Retina (tissue), 1 donor: ENCODE measurements at places on chromosomes 1 and 21.
A peak's percentile ranks its signal among the peaks of the same experiment; 100 is the strongest.

DNA sequence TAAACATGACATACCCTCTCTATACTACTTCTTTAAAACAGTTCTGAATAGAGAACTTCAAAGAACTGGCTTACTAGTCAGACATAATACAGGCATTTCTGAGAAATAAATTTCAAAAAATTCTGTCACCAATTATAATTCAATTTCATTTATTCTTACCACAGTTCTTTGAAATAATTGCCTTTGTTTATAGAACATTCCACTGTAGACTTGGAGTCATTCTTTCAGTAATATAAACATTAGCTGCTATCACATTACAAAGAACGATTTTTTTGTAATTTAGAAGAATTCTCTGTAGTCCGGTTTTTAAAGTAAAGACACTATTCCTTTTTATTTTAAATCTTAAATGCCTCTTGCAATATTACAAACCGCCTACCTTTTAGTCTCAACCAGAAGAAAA is 146.4 kb upstream of the COL11A1 start:
- DNase-seq, result no peak

- DNase-seq, result peak; percentile 22
Measured at GRCh38 chr21:25568246-25568645, 39.0 kb downstream of the MRPL39 start.

DNA sequence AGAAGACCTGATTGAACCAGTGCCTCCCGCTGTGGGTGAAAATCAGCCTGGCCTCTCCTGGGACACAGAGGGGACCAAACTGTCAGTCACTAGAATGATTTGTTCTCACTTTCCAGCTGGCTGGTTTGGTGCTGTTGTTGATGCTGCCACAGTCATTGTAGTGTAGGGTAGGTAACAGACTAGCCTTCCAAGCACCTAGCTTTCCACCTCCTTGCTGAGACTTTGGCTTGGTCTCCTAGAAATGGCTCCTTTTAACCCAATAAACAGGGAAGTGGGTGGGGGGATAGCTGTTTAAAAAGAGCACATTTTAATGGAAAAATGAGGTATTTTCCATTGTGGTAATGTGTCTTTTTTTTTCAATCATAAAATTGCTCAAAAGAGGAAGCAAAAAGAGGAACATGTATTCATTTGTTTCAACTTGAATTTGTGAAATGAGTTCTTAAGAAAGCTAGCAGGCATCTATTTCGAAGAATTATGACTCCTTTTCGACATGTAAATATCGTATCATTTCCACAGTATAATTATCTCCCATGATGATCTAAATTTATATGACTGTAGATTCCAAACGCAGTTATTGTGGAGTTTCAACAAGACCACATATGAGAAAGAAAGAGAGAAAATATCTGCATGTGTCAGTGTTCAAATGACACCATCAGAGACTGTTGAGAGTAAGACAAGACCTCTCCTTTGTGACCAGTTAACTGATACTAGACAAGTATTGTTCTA is 190.1 kb downstream of the HLX start:
- no peak for DNase-seq

- DNase-seq, result peak; percentile 42
Measured at GRCh38 chr1:161382214-161383019, 14.7 kb upstream of the CFAP126 start.

DNA sequence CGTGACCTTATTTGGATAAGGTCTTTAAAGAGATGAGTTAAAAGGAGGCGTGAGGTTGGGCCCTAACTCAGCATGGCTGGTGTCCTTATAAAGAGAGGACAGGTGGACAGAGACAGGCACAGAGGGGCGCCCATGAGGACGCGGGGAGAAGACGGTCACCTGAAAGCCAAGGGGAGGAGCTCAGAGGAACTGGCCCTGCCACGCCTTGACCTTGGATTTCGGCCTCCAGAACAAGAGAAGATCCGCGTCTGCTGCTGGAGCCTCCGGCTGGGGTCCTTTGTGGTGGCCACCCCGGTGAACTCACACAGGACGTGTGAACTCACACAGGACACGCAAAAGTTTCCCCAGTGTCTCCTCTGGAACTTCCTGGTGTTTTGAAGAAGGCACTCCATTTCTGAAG is 122.7 kb downstream of the SIK1 start:
- no peak for DNase-seq

- DNase-seq, result no peak
Measured at GRCh38 chr1:21956720-21957552, 19.8 kb upstream of the HSPG2 start.

DNA sequence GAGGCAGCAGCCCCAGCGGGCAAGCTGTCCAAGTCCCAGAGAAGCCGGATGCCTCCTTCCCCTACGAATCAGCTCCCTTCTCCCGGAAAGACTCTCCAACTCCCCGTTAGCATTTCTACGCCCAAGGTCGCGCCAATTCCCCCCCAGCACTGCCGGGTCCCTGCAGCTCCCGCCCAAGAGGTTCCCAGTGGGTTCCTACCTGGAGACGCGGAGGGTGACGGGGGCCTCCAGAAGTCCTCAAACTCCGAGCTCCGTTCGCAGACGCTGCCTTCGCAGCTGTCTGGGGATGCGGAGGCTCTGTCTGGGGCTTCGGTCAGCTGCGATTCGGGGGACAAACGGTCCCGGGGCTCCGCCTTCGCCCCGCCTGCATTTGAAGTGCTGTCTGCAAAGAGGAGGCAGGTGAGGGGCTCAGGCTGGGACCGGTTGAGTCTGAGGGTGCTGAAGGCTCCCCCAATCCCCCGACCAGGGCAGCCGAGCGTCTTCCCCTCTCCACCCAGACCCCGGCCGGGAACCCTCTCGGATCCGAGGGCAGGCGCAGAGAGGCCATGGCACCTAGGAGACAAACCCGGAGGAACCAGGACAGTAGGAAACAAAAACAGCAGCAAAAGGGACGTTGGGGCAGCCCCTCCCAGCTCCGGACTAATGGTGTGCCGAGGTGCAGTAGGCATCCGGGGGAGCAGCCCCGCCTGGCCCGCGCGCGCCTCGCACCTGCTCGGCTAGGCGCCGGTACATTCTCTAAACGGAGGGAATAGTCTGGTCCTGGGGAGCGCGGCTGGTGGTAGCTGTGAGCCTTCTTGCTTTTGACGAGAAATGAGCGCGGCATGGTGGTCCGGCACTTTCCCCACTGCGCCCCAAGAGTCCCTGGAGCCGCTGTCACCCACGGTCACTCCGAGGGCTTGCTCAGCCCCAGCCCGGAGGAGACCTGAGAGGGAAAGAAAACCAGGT is 3.8 kb downstream of the GFI1 start:
- peak; percentile 86 for DNase-seq

DNA sequence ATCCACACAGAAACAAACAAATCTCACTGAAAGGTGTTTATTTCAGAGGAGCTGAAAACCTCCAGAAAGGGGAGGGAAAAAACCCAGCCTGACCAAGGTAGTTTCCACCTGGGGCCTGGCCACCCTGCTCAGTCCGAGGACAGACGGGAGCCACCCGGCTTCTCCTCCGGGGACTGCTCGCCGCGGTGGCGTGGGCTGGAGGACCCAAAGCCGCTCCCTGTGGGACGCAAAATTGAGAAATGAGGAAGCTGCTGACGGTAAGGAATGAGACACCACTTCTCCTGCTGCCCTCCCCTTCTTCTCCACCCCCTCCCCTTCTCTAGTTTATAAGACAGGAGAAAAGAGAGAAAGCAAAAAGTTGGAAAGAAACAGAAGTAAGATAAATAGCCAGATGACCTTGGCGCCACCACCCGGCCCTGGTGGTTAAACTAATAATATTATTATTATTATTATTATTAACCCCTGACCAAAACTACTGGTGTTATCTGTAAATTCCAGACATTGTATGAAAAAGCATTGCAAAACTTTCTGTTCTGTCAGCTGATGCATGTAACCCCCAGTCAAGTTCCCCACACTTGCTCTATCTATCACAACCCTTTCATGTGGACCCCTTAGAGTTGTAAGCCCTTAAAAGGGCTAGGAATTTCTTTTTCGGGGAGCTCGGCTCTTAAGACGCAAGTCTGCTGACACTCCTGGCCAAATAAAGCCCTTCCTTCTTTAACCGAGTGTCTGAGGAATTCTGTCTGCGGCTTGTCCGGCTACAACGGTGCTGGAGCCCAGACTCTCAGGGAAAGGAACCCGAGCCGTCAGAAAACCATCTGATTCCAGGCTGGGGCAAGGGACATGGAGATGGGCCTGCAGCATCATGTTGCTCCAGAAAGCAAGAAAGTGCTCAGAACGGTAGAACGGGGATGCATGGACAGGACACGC is 12.5 kb downstream of the ITGB2 start:
- DNase-seq, result no peak

GRCh38 chr1:66617362-66618184 is 83.6 kb downstream of the SGIP1 start:
- no peak for DNase-seq

DNA sequence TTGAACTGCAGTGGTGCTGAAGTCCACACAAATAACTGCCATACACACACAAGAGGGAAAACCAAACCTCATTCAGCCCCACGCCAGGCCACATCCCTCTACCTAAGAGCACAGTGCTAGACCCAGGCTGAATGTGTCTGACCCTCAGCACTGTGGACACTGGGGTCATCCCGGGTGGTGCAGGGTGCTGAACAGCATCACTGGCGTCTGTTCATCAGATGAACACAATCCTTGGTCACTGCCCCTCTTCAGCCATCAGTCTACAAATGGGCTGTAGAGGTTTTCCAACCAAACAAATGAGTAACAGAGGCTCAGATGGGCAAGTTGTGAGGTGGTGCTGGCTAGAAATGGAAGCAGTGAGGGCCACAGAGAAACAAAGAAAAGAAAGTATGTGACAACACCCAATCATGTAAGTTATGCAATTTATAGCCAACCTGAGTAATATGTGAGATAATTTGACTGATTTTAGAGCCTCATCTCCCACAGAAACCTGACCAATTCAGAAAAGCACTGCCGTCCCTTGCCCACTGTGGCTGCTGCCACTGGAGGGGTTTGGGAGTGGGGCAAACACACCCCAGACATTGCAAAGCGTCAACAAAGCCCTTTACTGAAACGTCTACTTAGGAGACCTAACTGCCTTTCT is 27.9 kb downstream of the GNB1 start:
- no peak for DNase-seq

DNA sequence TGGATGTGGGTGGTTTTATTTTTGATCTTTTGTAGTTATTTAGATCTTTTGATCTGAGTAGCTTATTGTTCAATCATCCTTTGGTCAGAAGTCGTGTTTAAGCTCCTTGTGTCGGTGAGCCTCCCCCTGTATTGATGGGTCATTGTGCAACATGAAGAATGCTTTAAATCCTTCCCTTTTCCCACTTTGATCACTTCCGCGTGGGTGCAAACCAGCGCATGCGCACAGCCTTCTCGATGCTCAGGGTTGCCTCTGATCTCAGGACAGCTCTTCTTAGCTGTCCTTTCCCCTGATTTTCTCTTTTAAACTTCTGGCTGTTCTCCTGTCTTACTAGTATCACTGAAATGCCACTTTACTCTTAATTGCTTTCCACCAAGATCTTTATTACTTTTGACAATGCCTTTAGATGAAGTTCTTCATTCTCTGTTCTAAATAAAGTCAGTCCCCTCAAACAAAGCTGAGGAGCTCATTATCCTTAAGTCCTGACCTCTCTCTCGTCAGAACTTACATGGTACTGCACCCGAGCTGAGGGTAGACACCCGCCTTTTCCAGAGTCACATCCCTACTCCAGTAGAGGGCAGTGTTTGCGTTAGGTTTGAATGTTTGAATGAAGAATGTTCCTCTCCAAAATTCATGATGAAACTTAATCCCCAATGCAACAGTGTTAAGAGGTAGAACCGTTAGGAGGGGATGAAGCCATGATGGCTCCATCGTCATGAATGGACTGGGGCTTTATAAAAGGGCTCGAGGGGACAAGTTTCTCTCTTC is 547.9 kb upstream of the TMPRSS15 start:
- peak; percentile 59 for DNase-seq

- no peak for DNase-seq
Measured at GRCh38 chr1:232422098-232422497, 207.8 kb downstream of the SIPA1L2 start.
